Pulmonary artery endothelial cell (primary cell): ENCODE measurements at places on chromosomes 4 and X. TPM values are rescaled to one million over a fixed set of nuclear protein-coding genes. Genes with fewer than 3 reads are reported as not detected.

CCSER1 gene
- 1.1 and 3.0 TPM in 2 replicates for total RNA-seq

- peak; percentile 96 for DNase-seq
Measured at GRCh38 chr4:138910914-138911336, 104.7 kb upstream of the NOCT start.

GRCh38 chrX:118536687-118537461 is 41.3 kb downstream of the DOCK11 start:
- DNase-seq = no peak

DNA sequence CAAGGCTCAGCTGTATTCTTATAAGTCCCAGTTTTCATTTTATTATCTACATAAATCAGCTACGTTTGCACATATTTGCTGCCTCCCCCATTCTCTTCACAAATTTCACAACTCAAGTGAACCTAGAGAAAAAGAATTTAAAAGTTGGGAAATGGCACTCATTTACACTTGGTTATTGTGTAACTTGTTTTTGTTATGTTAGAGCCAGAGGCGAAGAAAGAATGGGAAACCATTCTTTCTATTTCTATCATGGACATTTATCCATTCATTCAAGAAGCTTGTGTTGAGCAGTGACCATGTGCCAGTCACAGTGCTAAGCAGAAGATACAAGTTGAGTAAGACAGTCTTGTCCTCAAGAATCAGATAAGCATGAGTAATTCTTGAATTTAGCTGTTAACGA is 13.5 kb downstream of the LIAS start:
- no peak for DNase-seq

GRCh38 chrX:104098919-104099318 is 13.4 kb upstream of the ZCCHC18 start:
- no peak for DNase-seq

DNA sequence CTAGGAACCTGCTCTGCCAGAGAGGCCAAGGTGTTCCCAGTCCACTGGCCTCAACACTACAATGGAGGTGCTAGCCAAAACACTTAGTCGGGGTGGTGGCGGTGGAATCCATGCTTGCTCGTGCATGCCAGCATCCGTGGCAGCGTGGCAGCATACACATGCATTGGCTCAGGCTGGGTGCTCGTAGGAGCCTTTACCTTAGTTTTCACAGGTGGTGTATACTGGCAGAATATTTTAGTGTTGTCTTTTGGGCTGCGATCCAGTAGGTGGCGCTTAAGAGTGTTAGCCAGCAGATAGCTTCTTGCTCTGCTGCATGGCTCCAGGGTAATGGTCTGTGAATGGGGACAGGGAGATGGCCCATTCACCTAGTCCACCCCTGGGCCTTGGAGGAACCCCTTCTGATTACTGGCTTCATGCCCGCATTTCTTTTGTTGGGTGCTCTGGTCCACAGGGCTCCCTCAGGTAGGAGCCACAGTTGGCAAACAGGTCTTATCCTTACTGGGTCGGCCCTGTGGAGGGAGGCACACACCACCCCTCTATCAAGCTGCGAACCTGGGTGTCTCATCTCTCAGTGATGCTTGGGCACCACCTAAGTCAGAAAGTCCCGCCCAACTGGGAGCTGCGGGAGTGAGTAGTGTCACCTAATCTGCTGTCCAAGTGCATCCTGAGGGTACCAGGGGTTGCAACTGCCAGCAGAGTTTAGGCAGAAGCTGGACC is 40.0 kb downstream of the RIPPLY1 start:
- DNase-seq = no peak

GRCh38 chr4:123453061-123453680 is 56.6 kb downstream of the SPRY1 start:
- no peak for DNase-seq

DNA sequence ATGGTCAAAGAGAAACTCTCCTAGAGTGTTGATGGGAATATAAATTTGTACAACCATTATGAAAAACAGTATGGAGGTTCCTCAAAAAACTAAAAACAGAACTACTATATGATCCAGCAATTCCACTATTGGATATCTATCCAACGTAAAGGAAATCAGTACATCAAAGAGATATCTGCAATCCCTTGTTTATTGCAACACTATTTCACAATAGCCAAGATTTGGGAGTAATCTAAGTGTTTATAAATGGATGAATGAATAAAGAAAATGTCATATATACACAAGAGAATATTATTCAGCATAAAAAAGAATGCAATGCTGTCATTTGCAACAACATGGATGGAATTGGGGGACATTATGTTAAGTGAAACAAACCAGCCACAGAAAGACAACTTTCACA is 1118.1 kb upstream of the PRKX start:
- no peak for DNase-seq

DNA sequence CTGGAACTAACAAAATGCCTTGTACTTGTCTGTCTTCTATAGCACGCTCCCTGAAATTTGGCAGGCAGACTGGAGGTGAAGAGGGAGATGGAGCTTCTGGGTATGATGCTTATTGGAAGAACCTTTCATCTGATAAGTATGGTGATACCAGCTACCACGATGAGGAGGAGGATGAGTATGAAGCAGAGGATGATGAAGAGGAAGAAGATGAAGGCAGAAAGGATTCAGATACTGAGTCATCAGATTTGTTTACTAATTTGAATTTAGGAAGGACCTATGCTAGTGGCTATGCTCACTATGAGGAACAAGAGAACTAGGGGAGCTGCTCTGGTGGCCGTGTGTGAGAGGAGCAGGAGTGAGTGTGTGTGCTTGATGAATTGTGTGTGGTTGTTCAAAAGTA is 13.0 kb downstream of the ZNF330 start:
- DNase-seq = no peak
